Activated CD4-positive, alpha-beta memory T cell treated with anti-CD3 and anti-CD28 coated beads for 36 hours (primary cell): ENCODE measurements at places on chromosomes 12 and 14. TPM values are rescaled to one million over a fixed set of nuclear protein-coding genes. Genes with fewer than 3 reads are reported as not detected.
A peak's percentile ranks its signal among the peaks of the same experiment; 100 is the strongest.

DNA sequence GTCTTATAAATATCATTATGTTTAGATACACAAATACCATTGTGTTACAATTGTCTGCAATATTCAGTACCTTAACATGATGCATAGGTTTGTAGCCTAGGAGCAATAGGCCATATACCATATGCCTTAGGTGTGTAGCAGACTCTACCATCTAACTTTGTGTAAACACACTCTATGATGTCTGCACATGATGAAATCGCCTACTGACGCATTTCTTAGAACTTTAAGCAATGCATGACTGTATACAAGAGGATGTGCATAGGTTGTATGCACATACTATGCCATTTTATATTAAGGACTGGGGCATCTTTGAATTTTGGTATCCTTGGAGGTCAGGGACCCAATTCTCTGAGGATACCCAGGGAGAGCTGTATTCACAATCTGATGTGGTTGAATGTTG, 10.1 kb upstream of the BTG1 start:
- no peaks in the 10 kb centered on the region for H3K27me3 ChIP-seq
- no peak overlapping the region for H3K4me3 ChIP-seq
- peaks cover 29% of the 10 kb centered on the region for H3K4me1 ChIP-seq

DNA sequence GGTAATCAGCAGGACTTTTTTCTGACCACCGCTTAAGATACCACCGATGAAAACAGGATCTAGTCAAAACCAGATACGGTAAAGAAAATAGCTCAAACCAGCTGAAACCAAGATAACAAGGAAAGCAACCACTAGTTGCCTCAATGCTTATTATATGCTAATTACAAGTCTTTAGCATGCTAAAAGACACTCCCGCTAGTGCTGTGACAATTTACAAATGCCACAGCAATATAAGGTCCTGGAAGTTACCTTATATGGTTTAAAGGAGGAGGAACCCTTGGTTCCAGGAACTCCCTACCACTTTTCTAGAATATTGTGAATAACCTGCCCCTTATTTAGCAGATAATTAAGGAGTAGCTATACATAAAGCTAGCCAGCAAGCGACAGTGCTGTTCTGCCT, 976.4 kb upstream of the SEL1L start:
- H3K27me3 ChIP-seq: no peaks in the 10 kb centered on the region
- H3K36me3 ChIP-seq: no peaks in the 10 kb centered on the region
- no peak overlapping the region for H3K4me3 ChIP-seq
- H3K4me1 ChIP-seq: no peaks in the 10 kb centered on the region
- H3K27ac ChIP-seq: no peak overlapping the region
- no peak for DNase-seq

GRCh38 chr14:82621881-82622450, 1088.3 kb upstream of the SEL1L start:
- no peak for DNase-seq
- H3K27me3 ChIP-seq: no peaks in the 10 kb centered on the region
- no peak overlapping the region for H3K4me3 ChIP-seq
- no peak overlapping the region for H3K27ac ChIP-seq
- no peaks in the 10 kb centered on the region for H3K4me1 ChIP-seq

The EXD2 gene
- total RNA-seq: 11.5 TPM

- no peaks in the 10 kb centered on the region for H3K27me3 ChIP-seq
- H3K4me1 ChIP-seq: peaks cover 31% of the 10 kb centered on the region
- DNase-seq: no peak
- no peak overlapping the region for H3K27ac ChIP-seq
- H3K36me3 ChIP-seq: no peaks in the 10 kb centered on the region
Measured at GRCh38 chr14:94001016-94001415, 3.9 kb downstream of the CCDC197 start.

The SLC25A47 gene
- total RNA-seq: not detected

The JPH4 gene
- total RNA-seq: 0.12 TPM

The DHH gene
- total RNA-seq: not detected

The MYH6 gene
- total RNA-seq: not detected

- H3K27me3 ChIP-seq: peaks cover 3% of the 10 kb centered on the region
- peak; percentile 73 for DNase-seq
- no peaks in the 10 kb centered on the region for H3K4me1 ChIP-seq
- H3K36me3 ChIP-seq: no peaks in the 10 kb centered on the region
Measured at GRCh38 chr12:7806863-7807487, 17.8 kb downstream of the NANOG start.

The PSME1 gene
- 403 TPM for total RNA-seq

The MARCHF9 gene
- total RNA-seq: 20.9 TPM

GRCh38 chr12:119157528-119157927, 21.2 kb upstream of the HSPB8 start:
- H3K27ac ChIP-seq: no peak overlapping the region
- no peak for DNase-seq
- H3K36me3 ChIP-seq: no peaks in the 10 kb centered on the region
- no peak overlapping the region for H3K4me3 ChIP-seq
- peaks cover 8% of the 10 kb centered on the region for H3K27me3 ChIP-seq
- no peaks in the 10 kb centered on the region for H3K4me1 ChIP-seq

DNA sequence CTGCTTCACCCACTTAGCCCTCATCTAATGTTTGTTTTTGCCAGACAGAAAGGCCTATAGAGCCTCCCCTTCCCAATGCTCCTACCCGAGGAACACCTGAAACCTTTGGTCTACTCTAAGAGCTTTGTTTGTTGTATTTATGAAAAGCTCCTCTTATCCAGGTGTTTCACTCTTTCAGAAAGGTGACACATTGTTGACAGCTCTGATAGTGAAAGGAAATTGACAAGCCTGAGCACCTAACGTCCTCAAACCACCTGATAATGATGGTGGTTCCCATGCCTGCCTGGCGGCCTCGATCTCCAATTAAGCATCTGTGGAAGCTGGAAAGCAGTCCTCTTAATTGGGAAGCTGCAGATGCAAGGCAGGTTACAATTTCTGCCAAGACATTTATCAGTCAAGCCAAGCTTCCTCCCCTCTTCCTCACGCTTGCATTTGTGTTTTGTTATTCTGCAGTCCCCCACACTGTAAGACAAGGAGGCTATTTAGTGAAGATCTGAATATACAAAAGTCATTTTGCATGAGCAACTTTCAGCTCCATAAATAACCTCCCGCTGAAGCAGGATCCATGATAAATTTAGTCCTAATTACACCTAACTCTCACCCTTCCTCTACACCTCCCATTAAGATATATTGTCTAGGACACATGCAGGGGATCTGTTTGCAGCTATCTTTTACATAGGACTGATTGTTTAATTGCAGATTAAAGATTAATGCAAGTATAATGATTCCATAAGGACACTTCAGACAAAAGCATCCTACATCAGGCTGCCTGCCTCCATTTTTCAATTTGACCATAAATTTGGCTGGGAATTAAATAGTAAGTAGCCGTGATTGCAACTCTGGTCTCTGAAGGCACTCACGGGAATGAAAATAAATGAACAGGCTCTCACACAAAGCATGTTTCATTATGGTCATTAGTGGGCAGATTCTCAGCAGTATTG, 288.6 kb downstream of the PDZRN4 start:
- no peak for DNase-seq
- no peak overlapping the region for H3K4me3 ChIP-seq
- no peak overlapping the region for H3K27ac ChIP-seq
- H3K27me3 ChIP-seq: no peaks in the 10 kb centered on the region
- no peaks in the 10 kb centered on the region for H3K36me3 ChIP-seq
- no peaks in the 10 kb centered on the region for H3K4me1 ChIP-seq

The NEUROD4 gene
- total RNA-seq: not detected

DNA sequence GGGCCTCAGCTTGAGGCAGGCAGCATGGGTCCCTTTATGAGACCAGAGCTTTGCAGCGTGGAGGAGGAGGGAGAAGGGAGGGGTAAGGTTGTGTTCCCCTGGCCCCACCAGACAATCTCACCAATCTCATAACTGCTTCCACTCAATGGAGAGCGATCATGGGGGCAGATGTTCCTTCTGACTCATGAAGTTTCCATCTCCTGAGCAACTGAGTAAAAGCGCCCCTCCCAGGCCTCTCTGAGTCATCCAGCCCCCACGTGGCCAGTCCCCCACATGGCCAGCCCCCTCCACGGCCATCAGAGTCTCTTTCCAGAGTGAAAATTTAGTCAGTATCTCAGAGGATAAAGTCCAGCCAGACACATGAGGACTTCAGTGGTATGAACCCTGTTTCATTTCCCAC, 39.2 kb upstream of the PLXNC1 start:
- H3K4me1 ChIP-seq: peaks cover 12% of the 10 kb centered on the region
- peak; percentile 76 for DNase-seq
- H3K36me3 ChIP-seq: no peaks in the 10 kb centered on the region
- H3K27me3 ChIP-seq: no peaks in the 10 kb centered on the region
- no peak overlapping the region for H3K4me3 ChIP-seq

- H3K36me3 ChIP-seq: peaks cover 9% of the 10 kb centered on the region
- no peak overlapping the region for H3K27ac ChIP-seq
- H3K27me3 ChIP-seq: no peaks in the 10 kb centered on the region
- H3K4me1 ChIP-seq: peaks cover 31% of the 10 kb centered on the region
Measured at GRCh38 chr12:93847517-93848474, 170.6 kb downstream of the CRADD start.

GRCh38 chr12:64077922-64078321, 144.2 kb downstream of the KICS2 start:
- DNase-seq: no peak
- peaks cover 6% of the 10 kb centered on the region for H3K27me3 ChIP-seq
- H3K36me3 ChIP-seq: no peaks in the 10 kb centered on the region
- no peak overlapping the region for H3K27ac ChIP-seq

GRCh38 chr12:51869496-51869865, 18.4 kb upstream of the ANKRD33 start:
- H3K36me3 ChIP-seq: no peaks in the 10 kb centered on the region
- H3K4me3 ChIP-seq: no peak overlapping the region
- H3K27me3 ChIP-seq: peaks cover 46% of the 10 kb centered on the region
- no peak overlapping the region for H3K27ac ChIP-seq
- DNase-seq: no peak

GRCh38 chr14:54225457-54226060, 171.2 kb upstream of the CDKN3 start:
- peaks cover 32% of the 10 kb centered on the region for H3K27me3 ChIP-seq
- no peaks in the 10 kb centered on the region for H3K36me3 ChIP-seq
- no peak overlapping the region for H3K27ac ChIP-seq
- H3K4me3 ChIP-seq: no peak overlapping the region
- no peaks in the 10 kb centered on the region for H3K4me1 ChIP-seq

DNA sequence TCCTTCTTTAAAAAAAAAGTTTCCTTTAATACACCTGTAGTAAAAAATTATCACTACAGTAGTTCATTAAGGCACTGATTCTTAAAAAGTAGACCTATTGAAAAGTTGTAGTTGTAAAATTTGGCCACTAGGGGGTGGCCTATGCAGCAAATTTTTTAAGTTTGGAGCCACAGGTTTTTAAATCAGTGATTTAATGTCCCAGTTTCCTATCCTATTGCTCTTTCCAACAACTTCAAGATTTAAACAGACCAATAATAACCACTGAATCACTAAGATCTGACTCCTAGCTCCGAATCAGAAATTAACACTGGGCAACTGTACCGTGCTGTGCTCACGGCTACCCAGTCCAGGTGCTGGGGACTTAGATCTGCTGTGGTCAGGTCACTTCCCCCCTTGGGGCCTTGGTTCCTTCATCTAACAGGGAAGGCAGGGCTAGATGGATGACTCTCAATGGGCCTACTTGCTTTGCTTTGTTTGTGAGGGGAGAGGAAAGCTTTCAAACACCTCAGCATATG, 279.3 kb downstream of the MED13L start:
- no peaks in the 10 kb centered on the region for H3K27me3 ChIP-seq
- peaks cover 12% of the 10 kb centered on the region for H3K36me3 ChIP-seq
- no peak overlapping the region for H3K27ac ChIP-seq
- H3K4me1 ChIP-seq: peaks cover 4% of the 10 kb centered on the region
- H3K4me3 ChIP-seq: no peak overlapping the region
- peak; percentile 13 for DNase-seq

GRCh38 chr14:69316449-69317101, 56.6 kb downstream of the GALNT16 start:
- H3K27me3 ChIP-seq: peaks cover under 1% of the 10 kb centered on the region
- no peaks in the 10 kb centered on the region for H3K36me3 ChIP-seq
- no peaks in the 10 kb centered on the region for H3K4me1 ChIP-seq
- H3K4me3 ChIP-seq: no peak overlapping the region

GRCh38 chr14:59317346-59317745, 128.9 kb downstream of the DAAM1 start:
- H3K4me3 ChIP-seq: no peak overlapping the region
- no peaks in the 10 kb centered on the region for H3K27me3 ChIP-seq
- H3K27ac ChIP-seq: no peak overlapping the region
- DNase-seq: no peak

- H3K4me3 ChIP-seq: no peak overlapping the region
- H3K36me3 ChIP-seq: peaks cover 4% of the 10 kb centered on the region
- H3K27ac ChIP-seq: no peak overlapping the region
- H3K4me1 ChIP-seq: peaks cover 4% of the 10 kb centered on the region
Measured at GRCh38 chr14:49480979-49481498, 105.1 kb downstream of the RPS29 start.

The NRXN3 gene
- not detected for total RNA-seq

GRCh38 chr12:4068981-4069669, 195.9 kb upstream of the PARP11 start:
- DNase-seq: no peak
- H3K36me3 ChIP-seq: no peaks in the 10 kb centered on the region
- peaks cover 8% of the 10 kb centered on the region for H3K4me1 ChIP-seq

DNA sequence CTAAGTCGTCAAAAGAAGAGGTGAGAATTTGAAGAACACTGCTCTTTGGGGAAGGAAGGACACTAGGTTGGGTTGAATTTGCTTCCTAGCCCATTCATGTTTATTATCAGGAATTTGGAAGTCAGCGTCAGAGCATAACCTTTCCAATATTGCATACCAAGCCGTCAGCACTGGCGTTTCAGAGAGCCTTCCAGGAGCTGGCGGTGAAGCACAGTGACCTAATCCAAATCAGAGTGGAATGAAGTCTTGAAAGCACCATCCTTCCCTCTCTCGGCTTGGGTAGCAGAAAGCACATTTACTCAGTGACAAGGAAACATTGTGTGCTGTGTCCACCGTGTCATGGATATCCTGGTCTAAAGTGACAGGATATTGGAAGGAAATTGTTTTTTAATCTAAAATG, 240.3 kb upstream of the PELI2 start:
- no peak for DNase-seq
- H3K4me3 ChIP-seq: no peak overlapping the region
- H3K27ac ChIP-seq: no peak overlapping the region
- peaks cover 2% of the 10 kb centered on the region for H3K27me3 ChIP-seq
- H3K4me1 ChIP-seq: no peaks in the 10 kb centered on the region

- no peaks in the 10 kb centered on the region for H3K36me3 ChIP-seq
- H3K27me3 ChIP-seq: peaks cover 15% of the 10 kb centered on the region
- no peak overlapping the region for H3K27ac ChIP-seq
- H3K4me1 ChIP-seq: no peaks in the 10 kb centered on the region
- DNase-seq: no peak
- H3K4me3 ChIP-seq: no peak overlapping the region
Measured at GRCh38 chr12:2288001-2288400, 235.2 kb downstream of the CACNA1C start.

The CCDC59 gene
- 77.6 TPM for total RNA-seq

DNA sequence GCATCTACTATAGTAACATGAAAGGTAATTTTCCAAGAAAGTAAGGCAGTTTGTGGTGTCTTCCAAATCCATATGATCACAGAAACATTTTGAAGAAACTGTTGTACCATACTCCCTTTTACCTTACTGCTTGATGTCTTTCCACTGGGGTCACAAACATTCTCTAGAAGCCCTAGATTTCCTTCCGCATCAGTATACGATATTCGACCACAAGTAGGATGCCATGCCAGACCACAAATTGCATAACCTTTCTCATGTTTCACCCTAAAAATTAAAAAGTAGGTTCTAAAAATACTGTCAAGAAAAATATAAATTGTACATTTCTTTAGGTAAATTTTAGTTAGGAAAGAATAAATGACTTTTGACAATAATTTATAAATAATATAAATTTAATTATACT, 26.5 kb downstream of the WDHD1 start:
- H3K4me3 ChIP-seq: no peak overlapping the region
- no peaks in the 10 kb centered on the region for H3K4me1 ChIP-seq
- peaks cover 40% of the 10 kb centered on the region for H3K36me3 ChIP-seq
- H3K27me3 ChIP-seq: no peaks in the 10 kb centered on the region
- no peak for DNase-seq
- no peak overlapping the region for H3K27ac ChIP-seq
